Cerebellar nuclear complex (tissue), 1 donor: ENCODE measurements at places on chromosomes 2 and 18.

DNA sequence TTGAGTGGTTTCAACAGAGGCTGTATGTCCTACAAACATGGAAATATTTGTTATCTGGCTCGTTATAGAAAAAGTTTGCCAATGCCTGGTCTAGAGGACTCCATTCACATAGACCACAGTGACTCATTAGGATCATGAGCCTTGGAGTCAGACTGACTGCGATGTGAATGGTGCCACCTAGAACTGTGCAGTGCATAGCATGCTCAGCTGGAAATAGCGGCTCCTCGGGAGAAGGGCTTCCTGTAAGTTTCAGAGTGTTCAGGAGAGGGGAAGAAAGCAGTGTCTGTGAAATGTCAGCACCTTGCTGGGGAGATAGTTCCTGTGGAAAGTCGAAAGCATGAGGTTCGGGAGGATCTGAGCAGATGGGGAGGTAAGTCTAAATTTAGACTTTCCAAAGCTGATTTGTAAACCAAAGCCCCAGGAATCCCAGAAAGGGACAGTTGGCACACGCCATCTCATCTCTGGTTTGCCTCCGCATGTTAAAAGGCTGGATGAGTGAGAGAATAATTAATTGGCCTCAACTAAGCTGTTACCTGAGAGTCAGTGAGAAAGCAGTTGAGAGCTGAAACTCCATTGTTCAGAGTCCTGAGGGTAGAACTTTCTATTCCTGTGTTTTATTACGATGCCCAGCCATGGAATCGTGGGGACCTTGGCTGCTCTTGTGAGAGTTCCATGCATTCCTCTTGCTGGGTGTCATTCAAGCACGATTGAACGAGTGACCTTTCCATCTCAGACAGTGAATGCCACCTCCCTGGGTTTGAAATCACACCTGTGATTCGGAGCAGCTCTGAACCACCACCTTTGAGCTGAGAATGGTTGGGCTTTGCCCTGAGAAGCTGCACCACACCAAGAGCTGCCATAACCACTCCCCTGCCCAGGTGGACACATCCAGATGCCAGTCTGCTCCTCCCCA is 99.5 kb downstream of the MAPK4 start:
- DNase-seq = peak; percentile 54

DNA sequence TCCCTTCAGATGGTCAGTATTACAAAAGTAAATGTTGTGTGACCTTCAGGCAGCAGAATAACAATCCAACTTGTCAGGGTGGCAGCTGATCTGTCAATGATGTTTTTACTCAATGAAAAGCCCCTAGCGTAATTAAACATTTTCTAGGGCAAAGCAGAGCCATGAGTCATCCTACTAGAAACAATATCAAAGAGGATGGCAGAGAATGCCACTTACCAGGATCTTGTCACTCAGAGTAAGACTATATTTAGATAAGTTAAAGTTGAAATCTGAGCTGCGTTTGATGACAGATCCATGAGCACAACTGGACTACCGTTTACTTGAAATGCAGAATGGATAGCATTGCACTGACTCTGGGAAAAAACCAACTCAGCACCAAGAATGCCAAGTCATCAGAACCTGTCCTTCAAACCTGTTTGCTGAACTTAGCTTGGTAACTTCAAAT is 612.6 kb upstream of the ACVR2A start:
- DNase-seq = no peak

GRCh38 chr2:235498946-235499812 is 5.3 kb downstream of the AGAP1 start:
- DNase-seq = no peak

DNA sequence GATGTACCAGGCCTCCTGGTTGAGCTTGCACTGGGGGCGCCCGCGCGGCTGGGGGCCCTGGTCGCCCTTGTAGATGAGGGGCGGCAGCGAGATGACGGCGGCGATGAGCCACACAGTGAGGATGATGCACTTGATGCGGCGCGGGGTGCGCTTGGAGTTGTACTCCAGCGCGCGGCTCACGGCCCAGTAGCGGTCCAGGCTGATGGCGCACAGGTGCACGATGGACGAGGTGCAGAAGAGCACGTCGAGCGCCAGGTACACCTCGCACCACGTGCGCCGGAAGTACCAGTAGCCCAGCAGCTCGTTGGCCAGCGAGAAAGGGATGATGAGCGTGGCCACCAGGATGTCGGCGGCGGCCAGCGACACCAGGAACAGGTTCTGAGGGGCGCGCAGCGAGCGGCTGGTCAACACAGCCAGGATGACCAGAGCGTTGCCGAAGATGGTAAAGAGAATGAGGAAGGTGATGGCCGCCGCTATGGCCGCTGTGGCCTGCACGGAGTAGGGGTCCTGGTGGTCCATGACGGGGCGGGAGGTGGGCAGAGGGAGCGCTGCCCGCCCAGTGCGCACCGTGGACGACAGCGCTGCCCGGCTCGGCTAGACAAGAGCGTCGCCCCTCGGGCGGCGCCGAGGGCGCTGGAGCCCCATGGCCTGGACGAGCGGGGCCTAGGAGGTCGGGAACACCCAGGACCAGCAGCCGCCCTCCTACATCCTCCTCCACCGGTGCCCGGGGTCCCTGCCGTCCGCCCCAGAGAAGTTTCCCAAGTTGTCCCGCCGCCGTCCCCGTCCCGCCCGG is 544 bp downstream of the ADRA2B start:
- no peak for DNase-seq

- no peak for DNase-seq
These were observed 42.2 kb upstream of the ZSWIM2 start for GRCh38 chr2:186891185-186891621.

GRCh38 chr2:96121414-96121813 is 5.0 kb upstream of the ADRA2B start:
- no peak for DNase-seq

GRCh38 chr2:48233005-48233404 is 296.9 kb upstream of the STON1 start:
- no peak for DNase-seq

DNA sequence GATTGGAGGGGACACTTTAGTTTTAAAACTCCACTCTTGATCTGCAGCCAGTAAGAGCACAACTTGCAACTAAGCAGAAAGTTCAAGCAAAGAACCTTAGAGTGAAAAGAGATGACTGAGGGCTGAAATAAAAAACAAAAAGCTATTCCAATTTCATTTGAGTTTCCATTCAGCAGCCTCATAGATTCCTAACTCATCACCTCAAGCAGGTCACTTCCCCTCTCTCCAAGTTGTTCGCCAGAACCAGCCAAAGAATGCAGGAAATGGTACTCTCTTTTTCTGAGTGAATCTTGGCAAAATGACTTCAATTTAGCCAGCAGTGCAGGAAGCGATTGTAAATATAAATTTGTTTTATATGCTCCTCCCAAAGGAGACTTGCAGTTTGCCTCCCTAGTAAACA is 213.3 kb downstream of the SETBP1 start:
- no peak for DNase-seq

GRCh38 chr18:54381640-54382039 is 23.9 kb downstream of the C18orf54 start:
- DNase-seq = no peak
